ENCODE measurements at places on chromosomes 5 and 9. TPM values are rescaled to one million over a fixed set of nuclear protein-coding genes. Genes with fewer than 3 reads are reported as not detected.

Gene AQP3
- 0.64 TPM for polyA plus RNA-seq

Gene ACTBL2
- 0.99 TPM for polyA plus RNA-seq

Gene FXN
- 15.7 TPM for polyA plus RNA-seq

Gene TMEM267
- polyA plus RNA-seq, result 6.9 TPM

Gene PTPRD
- 0.08 TPM for polyA plus RNA-seq

Gene FAM169A
- polyA plus RNA-seq, result 3.3 TPM

Gene UAP1L1
- 3.2 TPM for polyA plus RNA-seq

Gene COL27A1
- polyA plus RNA-seq, result 6.8 TPM

- H3K27ac ChIP-seq, result no peak overlapping the region
- no peak for DNase-seq
- no peak overlapping the region for H3K4me3 ChIP-seq
- H3K36me3 ChIP-seq, result no peaks in the 10 kb centered on the region
- no peaks in the 10 kb centered on the region for H3K4me1 ChIP-seq
Observed at GRCh38 chr5:36607838-36608783, 1.7 kb downstream of the SLC1A3 start.

- H3K27ac ChIP-seq, result no peak overlapping the region
- no peak overlapping the region for H3K4me3 ChIP-seq
- H3K36me3 ChIP-seq, result no peaks in the 10 kb centered on the region
- no peak for DNase-seq
- H3K27me3 ChIP-seq, result no peaks in the 10 kb centered on the region
Observed at GRCh38 chr9:110895147-110895905, 142.9 kb downstream of the LPAR1 start.

- no peaks in the 10 kb centered on the region for H3K36me3 ChIP-seq
- no peak for DNase-seq
- no peak overlapping the region for H3K4me3 ChIP-seq
Observed at GRCh38 chr5:15621094-15621493, 121.1 kb downstream of the FBXL7 start.

DNA sequence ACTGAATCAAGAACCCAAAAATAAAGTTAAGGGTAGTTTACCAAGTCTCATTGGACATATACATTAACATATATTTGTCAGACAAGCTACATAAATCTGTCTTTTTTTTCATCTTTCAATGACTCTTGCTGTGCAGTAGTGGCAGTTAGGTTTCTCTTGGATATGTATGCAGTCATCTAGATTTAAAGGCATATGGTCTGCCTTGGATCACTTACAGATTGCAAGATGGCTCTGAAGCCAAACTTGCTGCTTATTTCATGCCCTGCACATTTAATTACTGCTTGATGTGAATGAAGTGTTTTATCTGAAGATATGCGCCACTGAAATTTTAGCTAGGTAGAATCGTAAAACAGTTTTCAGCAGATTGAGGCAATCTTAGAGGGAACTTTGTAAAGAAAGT, 18.6 kb upstream of the MAN2A1 start:
- no peaks in the 10 kb centered on the region for H3K36me3 ChIP-seq
- DNase-seq, result no peak
- H3K4me1 ChIP-seq, result no peaks in the 10 kb centered on the region
- no peaks in the 10 kb centered on the region for H3K27me3 ChIP-seq
- H3K4me3 ChIP-seq, result no peak overlapping the region
- H3K27ac ChIP-seq, result no peak overlapping the region

DNA sequence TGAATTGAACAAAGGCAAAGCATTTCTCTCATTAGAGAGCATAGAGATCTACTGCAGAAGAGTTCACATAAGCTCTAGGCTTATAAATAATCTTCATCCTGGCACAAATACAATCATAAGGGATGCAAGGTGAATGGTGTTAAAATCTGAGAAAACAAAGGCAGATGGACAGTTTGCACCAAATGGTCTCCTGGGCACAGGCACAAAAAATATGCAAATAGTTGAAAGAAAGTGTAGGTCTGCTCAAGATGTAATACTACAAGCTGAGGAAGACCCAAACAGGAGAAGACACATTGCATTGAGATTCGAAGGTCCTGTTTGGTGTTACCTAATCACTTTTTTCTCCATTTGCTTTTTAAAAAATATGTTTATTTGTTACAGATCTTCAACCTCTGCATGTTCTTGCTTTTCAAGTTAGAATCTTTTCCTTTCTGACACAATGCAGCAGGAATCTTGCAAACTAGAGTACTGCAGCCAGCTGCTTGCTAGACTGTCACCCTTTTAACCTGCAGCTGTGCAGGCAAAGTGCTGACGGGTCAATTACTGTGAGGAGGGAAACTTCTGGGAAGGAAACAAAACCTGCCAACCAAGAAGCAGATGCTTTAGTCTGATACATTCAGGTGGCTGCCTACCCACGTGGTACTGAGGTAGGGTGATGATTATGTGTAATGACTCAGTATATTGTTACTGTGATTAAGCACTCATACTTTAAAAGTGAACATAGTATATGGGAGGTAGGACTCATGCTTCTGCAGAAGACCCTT, 1048.6 kb upstream of the SEMA6A start:
- no peaks in the 10 kb centered on the region for H3K27me3 ChIP-seq
- H3K36me3 ChIP-seq, result no peaks in the 10 kb centered on the region
- no peaks in the 10 kb centered on the region for H3K4me1 ChIP-seq
- no peak for DNase-seq
- no peak overlapping the region for H3K4me3 ChIP-seq

- H3K27ac ChIP-seq, result no peak overlapping the region
- DNase-seq, result peak; percentile 12
- H3K27me3 ChIP-seq, result no peaks in the 10 kb centered on the region
- peaks cover 8% of the 10 kb centered on the region for H3K4me1 ChIP-seq
Observed at GRCh38 chr5:32630867-32631491, 45.6 kb downstream of the SUB1 start.

- no peaks in the 10 kb centered on the region for H3K36me3 ChIP-seq
- DNase-seq, result no peak
- H3K4me1 ChIP-seq, result peaks cover 11% of the 10 kb centered on the region
- H3K27ac ChIP-seq, result no peak overlapping the region
- peaks cover 62% of the 10 kb centered on the region for H3K27me3 ChIP-seq
Observed at GRCh38 chr5:40678026-40678425, 1.7 kb upstream of the PTGER4 start.

DNA sequence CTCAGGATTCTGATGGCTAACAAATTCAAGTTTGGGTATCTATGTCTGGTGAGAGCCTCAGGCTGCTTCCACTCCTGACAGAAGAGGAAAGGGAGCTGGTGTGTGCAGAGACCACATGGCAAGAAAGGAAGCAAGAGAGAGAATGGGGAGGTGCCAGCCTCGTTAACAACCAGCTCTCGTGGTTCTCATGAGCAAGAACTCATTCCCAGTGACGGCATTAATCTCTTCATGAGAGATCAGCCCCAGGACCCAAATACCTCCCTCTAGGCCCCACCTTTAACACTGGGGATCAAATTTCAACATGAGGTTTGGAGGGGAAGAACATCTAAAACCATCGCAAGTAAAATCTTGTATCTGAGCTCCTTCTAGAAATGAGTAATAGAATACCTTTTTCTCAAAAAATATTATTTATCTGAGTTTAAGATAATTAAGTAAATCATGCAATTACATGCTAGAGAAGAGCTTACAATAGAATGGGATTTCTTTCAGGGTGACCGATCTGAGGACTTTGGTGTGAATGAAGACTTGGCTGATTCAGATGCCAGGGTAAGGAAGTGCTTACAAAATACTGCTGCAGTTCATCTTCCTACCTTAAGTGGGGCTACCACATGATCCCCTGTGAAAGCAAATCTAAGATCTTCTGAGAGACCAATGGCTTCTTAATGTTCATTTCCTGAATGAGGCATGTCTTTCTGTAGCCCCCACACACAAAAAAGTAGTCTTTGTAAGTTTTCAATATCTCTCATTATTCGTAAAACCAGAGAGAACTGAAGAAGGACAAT, 11.5 kb downstream of the ANXA1 start:
- no peaks in the 10 kb centered on the region for H3K27me3 ChIP-seq
- DNase-seq, result no peak
- no peak overlapping the region for H3K4me3 ChIP-seq
- H3K27ac ChIP-seq, result no peak overlapping the region

GRCh38 chr5:147763791-147764525, 18.6 kb downstream of the JAKMIP2 start:
- no peaks in the 10 kb centered on the region for H3K27me3 ChIP-seq
- H3K4me1 ChIP-seq, result no peaks in the 10 kb centered on the region

DNA sequence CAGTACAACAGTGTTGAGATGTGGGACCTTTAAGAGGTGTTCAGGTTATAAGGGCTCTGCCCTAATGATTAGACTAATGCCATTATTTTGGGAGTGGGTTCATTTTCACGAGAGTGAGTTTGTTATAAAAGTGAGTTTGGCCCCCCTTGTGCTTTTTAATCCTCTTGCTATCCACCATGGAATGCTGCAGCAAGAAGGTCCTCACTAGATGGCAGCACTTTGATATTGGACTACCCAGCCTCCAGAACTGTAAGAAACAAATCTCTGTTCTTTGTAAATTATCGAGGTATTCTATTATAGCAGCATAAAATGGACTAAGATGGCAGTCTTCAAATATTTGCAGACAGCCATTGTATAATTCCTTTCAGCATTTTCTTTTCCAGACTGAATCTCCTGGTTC, 212.4 kb downstream of the LRRC70 start:
- no peak overlapping the region for H3K4me3 ChIP-seq
- no peaks in the 10 kb centered on the region for H3K36me3 ChIP-seq
- H3K27ac ChIP-seq, result no peak overlapping the region
- no peaks in the 10 kb centered on the region for H3K4me1 ChIP-seq
- no peaks in the 10 kb centered on the region for H3K27me3 ChIP-seq
- no peak for DNase-seq

GRCh38 chr9:116088396-116088795, 65.2 kb upstream of the PAPPA start:
- H3K27me3 ChIP-seq, result no peaks in the 10 kb centered on the region
- DNase-seq, result no peak
- H3K36me3 ChIP-seq, result no peaks in the 10 kb centered on the region
- H3K4me1 ChIP-seq, result peaks cover 4% of the 10 kb centered on the region
- no peak overlapping the region for H3K27ac ChIP-seq
- no peak overlapping the region for H3K4me3 ChIP-seq

DNA sequence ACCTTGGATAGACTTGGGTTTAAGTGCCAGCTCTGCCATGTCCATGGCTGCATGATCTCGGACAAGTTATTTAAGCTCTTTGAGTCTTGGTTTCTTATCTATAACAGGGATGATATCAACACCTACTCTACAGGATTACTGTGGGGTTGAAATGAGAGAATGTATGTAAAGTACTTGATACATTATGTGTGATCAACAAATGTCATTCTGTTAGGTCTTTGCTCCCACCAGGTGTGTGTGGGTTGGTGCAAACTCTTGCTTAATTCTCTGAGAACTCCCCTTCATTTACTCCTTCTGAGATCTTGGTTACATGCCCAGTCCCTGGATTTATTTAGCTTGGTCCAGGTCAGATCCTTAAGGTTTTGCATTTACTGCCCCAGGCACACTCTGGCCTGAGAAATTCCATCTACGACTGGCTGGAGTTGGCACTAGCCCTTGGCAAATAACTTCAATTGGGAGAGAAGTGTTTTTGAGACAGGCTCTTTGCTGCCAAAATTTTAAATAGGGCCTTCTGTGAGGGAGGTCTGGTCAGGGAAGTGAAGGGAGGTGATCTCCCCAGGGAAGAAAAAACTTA, 63.5 kb upstream of the KLF9 start:
- H3K27me3 ChIP-seq, result no peaks in the 10 kb centered on the region
- peaks cover 10% of the 10 kb centered on the region for H3K4me1 ChIP-seq
- no peaks in the 10 kb centered on the region for H3K36me3 ChIP-seq
- no peak for DNase-seq

GRCh38 chr5:116475338-116475737, 99.3 kb downstream of the SEMA6A start:
- no peaks in the 10 kb centered on the region for H3K36me3 ChIP-seq
- H3K4me1 ChIP-seq, result no peaks in the 10 kb centered on the region
- H3K27me3 ChIP-seq, result no peaks in the 10 kb centered on the region
- H3K4me3 ChIP-seq, result no peak overlapping the region
- no peak for DNase-seq

GRCh38 chr5:81128416-81128815, 104.7 kb upstream of the CKMT2 start:
- H3K27me3 ChIP-seq, result no peaks in the 10 kb centered on the region
- H3K4me1 ChIP-seq, result no peaks in the 10 kb centered on the region
- no peak for DNase-seq
- no peak overlapping the region for H3K27ac ChIP-seq

DNA sequence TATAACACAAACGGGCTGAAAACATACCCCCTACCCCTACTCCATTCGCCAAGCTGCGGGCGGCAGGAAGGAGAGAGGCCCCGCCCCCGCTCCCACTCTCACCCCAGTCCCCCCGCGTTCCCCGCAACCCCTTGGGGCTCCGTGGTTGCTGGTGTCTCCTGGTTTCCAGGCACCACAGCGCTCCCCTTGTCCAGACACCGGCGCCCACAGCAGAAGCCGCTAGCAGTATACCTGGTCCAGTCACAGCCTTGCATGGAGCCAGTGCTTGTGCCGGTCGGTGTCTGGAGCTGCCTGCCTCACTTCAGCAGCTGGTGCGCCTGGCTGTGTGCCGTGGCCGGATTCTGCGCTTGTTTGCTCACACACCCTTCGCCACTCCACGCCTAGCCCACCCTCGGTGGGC, 240.5 kb upstream of the DAB2 start:
- no peak overlapping the region for H3K27ac ChIP-seq
- H3K36me3 ChIP-seq, result no peaks in the 10 kb centered on the region
- H3K27me3 ChIP-seq, result peaks cover 5% of the 10 kb centered on the region
- no peaks in the 10 kb centered on the region for H3K4me1 ChIP-seq
- DNase-seq, result no peak

DNA sequence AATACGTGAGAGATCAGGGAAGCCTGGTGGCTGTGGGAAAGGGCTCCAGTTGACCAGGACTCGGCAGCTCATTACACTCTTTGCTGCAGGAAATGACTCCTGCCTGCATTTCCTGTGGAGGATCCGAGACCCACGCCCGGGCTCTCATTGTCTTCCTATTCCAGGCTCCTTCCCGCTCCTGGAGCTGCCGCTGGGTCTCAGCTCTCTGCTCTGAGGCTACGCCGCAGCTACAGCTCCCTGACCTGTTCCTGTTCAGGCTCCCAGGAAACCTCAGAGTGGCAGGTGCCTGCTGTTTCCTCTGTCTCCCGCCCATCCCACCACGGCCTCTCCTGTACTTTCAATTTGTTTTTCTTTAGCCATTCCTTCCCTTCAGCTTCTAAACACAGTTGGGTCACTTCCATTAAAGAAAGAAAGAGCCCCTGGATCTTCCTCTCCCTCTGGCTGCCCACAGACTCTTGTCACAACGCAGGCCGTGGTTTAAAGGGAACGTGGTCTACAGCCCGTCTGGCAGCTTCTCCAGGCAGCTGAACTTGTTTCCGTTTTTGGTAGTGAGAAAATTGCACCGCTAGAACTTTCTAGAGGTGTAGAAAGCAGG, 71.5 kb downstream of the IL6ST start:
- no peak overlapping the region for H3K4me3 ChIP-seq
- H3K27me3 ChIP-seq, result no peaks in the 10 kb centered on the region
- H3K36me3 ChIP-seq, result no peaks in the 10 kb centered on the region
- H3K27ac ChIP-seq, result no peak overlapping the region
- DNase-seq, result no peak
- H3K4me1 ChIP-seq, result no peaks in the 10 kb centered on the region

DNA sequence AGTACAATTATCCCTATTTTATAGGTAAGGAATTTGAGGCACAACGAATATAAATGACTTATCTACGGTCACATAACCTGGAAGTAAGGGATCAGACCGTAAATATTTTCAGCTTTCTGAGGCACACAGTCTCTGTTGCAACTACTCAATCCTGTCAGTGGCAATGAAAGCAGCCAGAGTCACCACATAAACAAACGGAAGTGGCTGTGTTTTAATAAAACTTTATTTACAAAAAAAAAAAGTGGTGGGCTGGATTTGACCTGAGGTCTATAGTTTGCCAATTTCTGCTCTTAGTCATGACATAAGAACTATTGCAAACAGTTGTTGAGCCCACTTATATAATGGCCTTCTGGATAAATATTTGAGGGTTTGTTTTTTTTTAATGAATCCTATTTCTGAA, 29.6 kb downstream of the ZNF366 start:
- H3K36me3 ChIP-seq, result no peaks in the 10 kb centered on the region
- no peaks in the 10 kb centered on the region for H3K27me3 ChIP-seq
- H3K4me1 ChIP-seq, result no peaks in the 10 kb centered on the region
- peak overlapping the region; percentile 50 for H3K27ac ChIP-seq
